COLO829 (cell line): ENCODE measurements at places on chromosomes 4 and X.

DNA sequence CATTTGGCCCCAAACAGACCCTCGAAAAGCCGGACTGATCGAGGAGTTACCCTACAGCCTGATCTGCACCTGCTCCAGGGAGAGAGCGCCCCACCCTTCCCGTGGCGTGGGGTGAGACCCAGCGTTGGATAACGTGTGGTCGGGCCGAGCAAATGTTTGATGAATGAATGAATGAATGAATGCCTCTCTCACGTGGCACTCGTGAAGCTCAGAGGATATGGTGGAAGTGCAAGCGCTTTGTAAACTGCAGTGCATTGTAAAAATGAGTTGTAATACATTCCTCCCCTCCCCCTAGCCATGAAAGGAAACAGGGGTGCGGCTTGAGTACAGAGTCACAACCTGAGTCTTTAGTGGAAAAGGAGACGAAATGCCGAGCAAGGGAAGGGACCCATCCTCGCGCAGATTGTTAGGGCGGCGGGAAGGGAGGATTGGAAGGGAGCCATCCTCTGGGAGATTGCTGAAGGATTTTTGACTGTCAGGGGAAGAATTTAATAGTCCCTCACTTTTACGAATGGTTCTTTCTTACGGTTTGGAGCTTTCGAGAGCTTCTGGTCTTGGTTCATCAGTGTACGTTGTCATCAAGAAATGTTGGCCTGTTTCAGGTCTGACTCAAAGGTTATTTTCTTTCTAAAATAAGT lies 772 bp upstream of the FBXW7 start:
- peak; percentile 30 for DNase-seq

GRCh38 chr4:99033956-99034355 lies 38.4 kb downstream of the METAP1 start:
- DNase-seq, result no peak

GRCh38 chr4:164924670-164925238 lies 47.8 kb downstream of the APELA start:
- no peak for DNase-seq

GRCh38 chr4:16457944-16458343 lies 231.7 kb upstream of the TAPT1 start:
- DNase-seq, result no peak

DNA sequence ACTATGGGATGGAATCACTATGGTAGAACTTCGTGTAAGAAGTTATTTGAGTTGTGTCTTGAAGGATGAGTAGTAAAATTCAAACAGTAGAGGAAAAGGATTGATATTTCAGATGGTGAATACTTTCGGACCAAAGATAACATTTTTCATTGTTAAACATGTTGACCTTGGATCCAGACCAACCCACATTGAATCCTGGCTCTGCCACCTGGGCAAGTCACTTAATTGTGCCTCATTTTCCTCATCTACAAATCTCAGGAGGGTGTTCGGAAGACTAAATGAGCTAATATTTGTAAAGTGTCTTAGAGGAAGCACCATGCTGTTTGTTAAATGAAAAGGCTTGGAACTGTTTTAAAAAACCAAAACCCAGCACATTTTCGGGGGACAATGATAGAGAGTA lies 1.4 kb upstream of the AIFM1 start:
- DNase-seq, result no peak

DNA sequence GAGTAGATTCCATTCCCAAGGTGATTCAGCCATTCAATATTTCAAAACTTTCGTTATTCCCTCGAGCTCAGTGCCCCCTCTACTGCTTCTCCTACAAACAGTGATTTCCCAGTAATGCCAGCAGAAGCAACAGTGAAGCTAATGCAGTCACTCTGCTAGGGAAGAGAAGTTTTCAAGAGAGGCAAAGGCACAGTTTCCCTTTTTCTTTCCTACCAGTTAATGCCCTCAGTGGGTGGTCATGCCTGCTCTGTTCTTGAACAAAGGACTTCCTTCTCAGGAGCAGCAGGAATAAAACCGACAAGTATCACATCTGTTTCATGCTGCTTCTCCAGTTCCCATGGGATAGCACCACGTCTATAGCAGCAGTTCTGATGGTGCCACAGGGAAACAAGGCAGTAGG lies 317.2 kb downstream of the TENM3 start:
- peak; percentile 13 for DNase-seq

GRCh38 chr4:46270986-46271596 lies 118.8 kb downstream of the GABRA2 start:
- peak; percentile 4 for DNase-seq

- peak; percentile 29 for DNase-seq
Observed at GRCh38 chr4:111854494-111855087, 290.7 kb upstream of the FAM241A start.

GRCh38 chrX:154373340-154374306 lies 811 bp downstream of the FLNA start:
- no peak for DNase-seq

DNA sequence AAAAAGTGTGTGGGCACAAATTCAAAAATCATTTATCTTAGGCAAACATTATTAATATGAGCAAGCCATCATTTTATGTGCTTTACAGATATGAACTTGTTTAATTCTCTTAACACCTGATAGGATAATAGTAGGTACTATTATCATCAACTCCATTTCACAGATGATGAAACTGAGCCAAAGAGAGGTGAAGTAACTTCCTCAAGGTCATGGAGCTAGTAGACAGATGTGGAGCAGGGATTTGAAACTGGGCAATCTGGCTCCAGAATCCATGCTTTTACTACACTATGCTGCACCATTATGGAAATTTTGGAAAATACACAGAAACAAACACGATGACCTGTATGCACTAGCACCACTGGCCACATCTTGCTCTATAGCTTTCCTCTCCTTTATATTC lies 1.0 kb upstream of the PIN4 start:
- no peak for DNase-seq

GRCh38 chrX:44010626-44011025 lies 37.4 kb upstream of the NDP start:
- no peak for DNase-seq

GRCh38 chr4:159137176-159137575 lies 34.3 kb downstream of the RAPGEF2 start:
- DNase-seq, result no peak

- DNase-seq, result no peak
Observed at GRCh38 chr4:128831531-128832242, 22.2 kb downstream of the JADE1 start.

DNA sequence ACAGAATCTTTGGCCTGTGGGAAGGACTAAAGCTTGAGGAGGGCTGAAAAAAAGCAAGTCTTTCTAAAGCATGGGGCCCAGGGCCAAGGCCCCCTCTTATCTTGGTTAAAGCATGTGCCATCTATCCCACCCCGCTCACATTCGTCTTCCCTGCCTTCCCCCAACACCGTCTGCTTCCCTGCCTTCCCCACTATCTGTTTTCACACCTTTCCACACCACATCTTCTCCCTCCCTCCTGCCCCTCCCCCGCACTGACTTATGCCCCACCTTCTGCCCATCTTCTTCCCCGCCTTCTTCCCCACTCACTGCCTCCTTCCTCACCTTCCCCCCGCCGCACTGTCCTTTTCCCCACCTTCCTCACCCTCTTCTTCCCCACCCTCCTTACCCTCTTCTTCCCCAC lies 890 bp upstream of the NAP1L5 start:
- DNase-seq, result no peak

GRCh38 chrX:16643176-16643575 lies 6.8 kb upstream of the S100G start:
- no peak for DNase-seq

DNA sequence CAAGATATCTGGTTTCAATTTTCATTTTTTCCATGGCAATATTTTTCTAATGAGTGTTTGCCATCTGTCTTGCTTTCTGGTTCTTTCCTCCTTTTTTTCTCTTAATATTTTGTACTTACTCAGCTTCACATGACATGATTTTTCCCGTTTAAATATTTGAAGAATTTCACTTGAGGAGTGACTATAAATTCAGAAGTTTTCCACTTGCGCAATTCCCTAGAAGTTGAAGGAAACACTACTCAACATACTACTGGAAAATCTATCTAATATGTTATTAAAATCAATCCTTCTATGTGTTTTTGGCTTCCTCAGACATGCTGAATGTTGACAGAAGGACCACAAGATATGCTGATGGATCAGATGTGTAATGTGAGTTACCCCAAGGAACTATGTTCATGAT lies 36.8 kb upstream of the BANK1 start:
- DNase-seq, result no peak

- DNase-seq, result no peak
Observed at GRCh38 chr4:185993328-185993973, 75.5 kb upstream of the TLR3 start.

DNA sequence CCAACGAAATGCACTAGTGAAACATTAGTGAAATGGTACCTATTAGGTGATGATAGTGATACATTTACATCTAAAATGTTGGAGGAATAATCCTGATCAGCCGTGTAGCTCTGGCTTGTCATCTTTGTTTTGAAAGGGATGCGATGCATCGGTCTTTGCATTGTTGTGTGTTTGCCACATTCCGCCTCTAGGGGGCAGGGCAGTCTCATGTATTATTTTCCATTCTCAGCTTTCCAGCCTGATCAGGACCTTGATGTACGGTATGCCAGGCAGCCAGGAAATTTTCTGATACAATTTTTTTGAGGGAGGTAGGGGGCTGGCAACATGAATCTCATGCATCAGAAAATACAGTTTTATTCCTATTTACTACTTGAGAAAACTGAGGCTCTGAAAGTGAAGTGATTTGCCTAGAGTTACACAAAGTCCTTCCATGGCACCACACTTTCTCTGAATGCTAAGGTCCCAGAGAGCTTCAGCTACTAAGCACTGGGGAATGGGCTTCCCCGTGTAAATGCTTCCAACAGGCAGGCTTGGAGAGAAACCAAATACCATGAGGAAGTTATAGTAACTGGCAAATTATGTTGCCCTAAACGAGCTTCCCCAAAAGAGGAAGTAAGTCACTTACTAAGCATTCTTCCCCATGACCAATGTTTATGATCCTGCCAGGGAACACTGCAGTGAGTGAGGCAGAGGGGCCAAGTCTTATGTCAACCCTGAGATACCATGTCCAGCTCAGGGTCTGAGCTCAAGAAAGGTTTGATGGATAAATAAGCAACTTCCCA lies 31.8 kb upstream of the IQSEC2 start:
- peak; percentile 80 for DNase-seq

- DNase-seq, result no peak
Observed at GRCh38 chr4:161061046-161061445, 1102.8 kb downstream of the FSTL5 start.

- no peak for DNase-seq
Observed at GRCh38 chr4:185247151-185247550, 37.8 kb downstream of the SNX25 start.

- peak; percentile 9 for DNase-seq
Observed at GRCh38 chr4:42519803-42520417, 122.6 kb downstream of the SHISA3 start.

DNA sequence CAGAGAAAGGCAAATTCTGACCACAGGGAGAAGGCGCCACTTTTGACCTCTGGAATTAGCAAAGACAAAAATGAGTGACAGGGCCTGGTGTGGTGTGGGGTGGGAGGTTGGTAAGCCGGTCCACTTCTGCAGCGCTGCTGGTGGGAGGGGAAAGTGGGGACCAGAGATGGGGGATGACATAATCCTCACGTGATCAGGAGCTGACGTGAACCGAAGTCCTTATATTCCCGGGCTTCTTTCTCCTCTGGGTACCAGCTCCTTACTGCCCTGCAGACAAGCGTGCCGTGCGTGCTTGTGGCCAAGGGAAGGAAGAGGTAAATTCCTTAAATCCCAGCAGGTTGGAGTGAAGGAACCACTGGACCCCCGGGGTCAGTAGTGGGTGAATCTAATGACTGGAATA lies at the start of gene TCEAL7:
TSS of gene TCEAL7 (plus strand) at position 249 of the 400 bp plus-strand sequence. CDS start 1,165 bp downstream, outside the sequence.
- no peak for DNase-seq

GRCh38 chrX:103818842-103819619 lies 13.0 kb downstream of the RAB9B start:
- DNase-seq, result no peak

DNA sequence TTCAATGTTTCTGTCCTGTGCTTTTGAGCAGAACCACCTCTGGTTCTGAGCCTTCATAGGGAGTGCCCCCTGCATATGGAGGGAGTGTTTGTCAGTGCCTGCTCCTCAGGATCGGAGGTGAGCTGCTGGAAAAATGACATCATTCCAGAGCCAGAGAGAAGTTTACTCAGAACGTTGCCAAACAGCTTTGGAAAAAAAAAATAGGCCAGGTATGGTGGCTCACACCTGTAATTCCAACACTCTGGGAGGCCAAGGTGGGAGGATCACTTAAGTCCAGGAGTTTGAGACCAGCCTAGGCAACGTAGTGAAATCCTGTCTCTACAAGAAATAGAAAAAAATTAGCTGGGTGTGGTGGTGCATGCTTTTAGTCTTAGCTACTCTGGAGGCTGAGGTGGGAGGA lies 27.2 kb upstream of the PDLIM3 start:
- DNase-seq, result no peak

- DNase-seq, result no peak
Observed at GRCh38 chr4:78024085-78024484, 33.0 kb upstream of the FRAS1 start.

DNA sequence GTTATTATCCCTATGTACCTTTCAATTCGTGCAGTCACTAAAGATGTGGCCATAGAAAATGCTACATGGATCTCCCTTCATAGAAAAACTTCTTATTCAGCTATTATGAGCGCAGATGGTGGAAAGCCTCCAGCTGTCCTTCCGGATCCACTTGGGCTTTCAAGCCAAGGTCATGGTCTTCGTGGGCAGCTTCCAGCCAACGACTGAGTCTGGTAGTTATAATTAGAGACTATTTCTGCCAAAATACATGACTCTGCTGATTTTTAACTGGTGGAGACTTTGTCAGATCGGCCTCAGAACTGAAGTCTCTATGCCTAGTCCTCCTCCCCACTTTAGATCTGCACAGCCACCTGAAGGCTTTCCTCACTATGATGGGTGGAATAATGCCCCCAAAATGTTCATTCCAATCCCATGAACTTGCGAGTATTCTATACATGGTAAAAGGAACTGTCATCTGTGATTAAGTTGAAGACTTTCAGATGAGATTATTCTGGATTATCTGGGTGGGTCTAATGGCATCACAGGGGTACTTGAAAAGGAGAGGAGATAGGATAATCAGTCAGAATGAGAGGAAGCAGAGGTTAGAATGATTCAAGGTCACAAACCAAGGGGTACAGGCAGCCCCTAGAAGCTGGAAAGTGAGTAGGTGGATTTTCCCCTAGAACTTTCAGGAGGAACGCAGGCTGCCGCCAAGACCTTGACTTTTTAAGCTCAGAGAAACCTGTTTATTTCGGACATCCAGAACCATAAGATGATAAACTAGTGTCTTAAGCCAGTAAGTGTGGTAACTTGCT lies 171.1 kb upstream of the CXCL13 start:
- no peak for DNase-seq

DNA sequence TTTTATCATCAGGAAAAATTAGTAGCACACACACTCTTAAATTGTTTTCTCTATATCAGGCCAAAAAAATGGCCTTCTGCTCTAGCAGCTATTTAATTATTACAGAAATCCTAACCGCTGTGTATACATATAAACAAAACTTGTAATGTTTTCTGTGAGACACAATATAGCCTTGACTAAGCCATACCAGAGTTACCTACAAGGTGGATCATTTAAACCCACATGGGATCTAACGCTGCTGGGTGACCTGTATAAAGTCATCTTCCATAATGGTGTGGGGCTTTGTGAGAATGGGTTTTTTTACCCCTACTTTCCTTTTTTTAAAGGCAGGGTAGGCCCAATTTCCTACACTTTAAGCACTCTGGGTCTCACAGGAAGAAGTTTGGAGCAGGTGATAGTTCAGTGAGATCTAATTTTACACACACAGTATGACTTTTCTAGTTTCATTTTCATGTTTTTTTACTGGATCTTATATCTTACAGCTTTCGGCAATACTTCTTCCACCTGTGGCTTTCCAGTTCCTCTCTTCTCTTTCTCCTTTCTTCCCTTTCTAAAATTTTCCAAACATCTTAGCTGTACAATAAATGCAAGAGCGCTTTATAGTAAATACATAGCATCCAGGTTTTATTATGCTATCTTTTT lies 66.9 kb upstream of the MMAA start:
- no peak for DNase-seq
